Endothelial cell (in vitro differentiated cells): ENCODE measurements at places on chromosomes 3 and 15. TPM values are rescaled to one million over a fixed set of nuclear protein-coding genes. Genes with fewer than 3 reads are reported as not detected.

GOLGA6C gene
- not detected for total RNA-seq

SCN11A gene
- total RNA-seq, result 0.69 TPM

MAGEL2 gene
- total RNA-seq, result 4.5 TPM

TIMP4 gene
- 0.69 TPM for total RNA-seq

EBLN2 gene
- 9.4 TPM for total RNA-seq

CPNE9 gene
- total RNA-seq, result 0.31 TPM

CELSR3 gene
- total RNA-seq, result 7.6 TPM

IL17RB gene
- total RNA-seq, result 0.33 TPM

WHAMM gene
- total RNA-seq, result 9.3 TPM

STRIT1 gene
- total RNA-seq, result not detected

KLF15 gene
- 0.67 TPM for total RNA-seq

MED12L gene
- total RNA-seq, result 4.4 TPM

ITIH1 gene
- total RNA-seq, result not detected

- DNase-seq, result no peak
Observed at GRCh38 chr3:9638155-9638554, 11.2 kb upstream of the MTMR14 start.

DNA sequence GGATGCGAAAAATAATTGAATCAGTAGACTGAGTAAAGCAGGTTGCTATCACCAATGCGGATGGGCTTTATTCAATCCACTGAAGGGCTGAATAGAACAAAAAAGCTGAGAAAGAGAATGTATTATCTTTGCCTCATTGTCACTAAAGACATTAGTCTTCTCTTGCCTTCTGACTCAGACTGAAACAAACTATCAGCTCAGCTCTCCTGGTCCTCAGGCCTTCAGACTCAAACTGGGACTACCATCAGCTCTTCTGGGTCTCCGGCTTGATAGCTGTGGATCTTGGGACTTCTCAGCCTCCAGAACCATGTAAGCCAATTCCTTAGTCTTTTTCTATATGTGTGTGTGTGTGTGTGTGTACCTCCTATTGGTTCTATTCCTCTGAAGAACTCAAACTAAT, 12.6 kb downstream of the IFT57 start:
- no peak for DNase-seq

DNA sequence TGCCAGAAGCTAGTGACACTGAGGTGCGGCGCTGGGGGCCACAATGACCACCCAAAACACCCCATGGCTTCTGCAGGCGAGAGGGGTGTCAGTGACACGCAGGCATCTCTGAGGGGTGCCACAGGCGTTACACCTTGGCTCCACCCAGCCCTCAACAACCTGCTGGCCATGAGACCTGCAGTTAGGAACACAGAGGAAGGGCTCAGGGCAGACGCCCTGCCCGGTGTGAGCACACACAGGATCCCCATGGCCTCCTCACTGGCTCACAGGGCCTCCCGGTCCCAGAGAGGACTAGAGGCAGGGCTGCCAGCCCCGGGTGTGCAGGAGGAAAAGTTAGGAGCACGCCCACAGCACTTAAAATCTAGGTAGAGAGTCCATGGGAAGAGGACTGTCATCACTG, 35.1 kb downstream of the CYFIP1 start:
- no peak for DNase-seq

GRCh38 chr15:101012326-101013200, 93.4 kb downstream of the LRRK1 start:
- no peak for DNase-seq

GRCh38 chr15:39191871-39192291, 389.0 kb upstream of the THBS1 start:
- DNase-seq, result no peak

GRCh38 chr3:58484045-58484721, 7.7 kb upstream of the KCTD6 start:
- no peak for DNase-seq

- DNase-seq, result no peak
Observed at GRCh38 chr3:38229036-38229435, 36.6 kb upstream of the SLC22A13 start.

DNA sequence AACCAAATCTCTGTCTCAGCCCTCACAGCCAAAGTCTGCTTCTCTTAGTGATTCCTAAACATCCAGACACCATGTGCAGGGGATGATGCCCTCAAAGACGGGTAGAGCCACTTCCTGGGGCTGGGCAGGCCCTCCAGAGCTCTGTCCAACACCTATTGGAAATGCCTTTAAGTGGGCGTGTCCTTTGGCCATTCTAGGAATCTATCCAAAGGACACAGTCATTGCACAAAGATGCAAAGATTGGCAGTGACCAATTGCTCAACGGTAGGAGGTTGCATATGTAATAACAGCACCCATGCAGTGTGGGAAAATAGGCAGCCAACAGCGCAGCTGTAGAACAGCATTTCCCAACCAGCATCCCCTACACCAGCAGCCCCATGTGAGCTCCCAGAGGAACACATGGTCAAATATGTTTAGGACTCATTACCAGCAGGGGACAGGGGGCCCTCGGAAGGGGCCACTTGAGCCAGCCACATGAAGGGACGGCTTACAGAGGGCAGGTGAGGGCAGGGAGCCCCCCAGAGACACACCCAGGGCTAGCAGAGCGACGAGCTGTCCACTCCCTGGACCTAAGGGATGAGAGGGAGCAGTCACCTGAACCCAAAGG, 142.8 kb upstream of the IQSEC1 start:
- DNase-seq, result no peak

DNA sequence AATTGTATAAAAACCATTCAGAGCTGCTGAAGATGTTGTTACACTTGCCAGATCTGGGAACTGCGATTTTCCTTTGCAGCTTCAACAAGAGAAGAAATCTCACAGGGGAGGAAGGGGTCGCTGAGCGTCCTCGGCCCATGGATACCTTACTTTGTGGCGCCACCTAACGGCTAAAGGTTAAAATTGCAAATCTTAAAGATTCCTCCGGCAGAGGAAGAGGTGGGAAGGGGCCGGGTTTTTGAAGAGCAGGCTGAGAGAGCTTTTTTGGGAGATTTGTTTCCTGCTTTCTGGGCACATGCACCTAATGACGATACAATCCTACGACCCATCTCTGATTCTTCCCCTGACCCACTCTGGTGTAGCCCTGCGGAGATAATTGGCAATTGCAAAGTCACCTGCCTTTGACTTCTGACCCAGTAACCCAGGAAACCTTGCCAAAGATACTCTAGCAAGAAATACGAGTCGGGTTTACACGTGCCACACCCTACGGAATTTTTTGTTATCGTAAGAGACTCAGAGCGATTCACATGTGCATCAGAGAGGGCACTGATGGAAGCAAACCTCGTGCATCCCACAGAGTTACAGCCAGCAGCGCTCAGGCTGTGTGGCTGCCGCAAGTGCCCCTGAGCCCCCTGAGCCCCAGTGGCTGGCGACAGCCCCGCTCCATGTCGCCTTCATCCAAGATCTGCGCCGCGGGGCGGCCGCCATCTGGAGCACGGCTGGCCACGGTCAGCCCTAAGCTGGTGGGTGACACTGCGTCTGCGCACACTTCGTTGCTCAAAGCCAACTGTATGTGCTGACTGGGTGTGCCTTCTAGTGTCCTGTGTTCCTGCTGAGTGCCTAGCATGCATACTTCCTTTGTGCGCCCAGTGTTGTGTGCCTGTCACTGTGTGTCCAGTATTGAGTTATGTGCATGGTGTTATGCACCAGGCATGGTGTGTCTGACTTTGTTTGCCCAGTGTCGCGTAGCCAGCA, 55.2 kb upstream of the CHRNA7 start:
- DNase-seq, result peak; percentile 73

- DNase-seq, result peak; percentile 50
Observed at GRCh38 chr15:45402955-45403877, 24.9 kb upstream of the GATM start.

DNA sequence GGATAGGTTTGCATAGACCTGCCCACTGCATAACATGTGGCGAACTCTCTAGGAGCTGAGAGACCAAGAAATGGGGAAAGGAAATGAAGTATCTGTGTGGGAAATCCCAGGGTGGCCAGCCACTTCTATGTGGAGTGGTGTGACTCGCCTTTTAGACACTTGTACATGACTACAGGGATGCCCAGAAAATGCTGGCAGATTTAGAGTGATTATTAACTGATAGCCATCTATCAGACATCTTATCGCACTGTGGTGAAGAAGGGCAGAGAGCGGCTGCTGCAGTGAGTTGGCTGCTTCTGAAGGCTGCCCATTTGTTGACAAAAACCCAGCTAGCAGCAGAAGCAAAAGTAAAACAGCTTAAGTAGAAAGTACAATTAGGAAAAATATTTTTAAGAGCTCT, 18.1 kb upstream of the STAC start:
- no peak for DNase-seq

DNA sequence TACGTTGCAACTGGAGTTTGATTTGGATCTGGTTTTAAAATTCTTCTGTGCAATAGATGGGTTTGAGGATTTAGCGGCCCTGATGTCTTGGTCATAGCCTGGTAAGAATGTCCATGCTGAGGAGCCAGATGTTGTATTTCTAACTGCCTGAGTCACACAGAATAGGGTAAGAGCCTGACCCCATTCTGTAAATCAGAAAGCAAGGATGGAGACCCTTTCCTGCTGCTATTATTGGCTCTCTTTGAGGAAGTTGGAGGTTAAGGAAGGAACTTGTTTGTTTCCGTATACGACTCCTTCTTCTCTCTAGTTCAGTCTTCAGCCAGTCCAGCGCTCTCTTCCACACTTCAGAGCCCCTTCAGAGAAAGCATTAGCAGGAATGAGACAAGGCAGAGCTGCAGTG, 65.1 kb downstream of the HCN4 start:
- no peak for DNase-seq

DNA sequence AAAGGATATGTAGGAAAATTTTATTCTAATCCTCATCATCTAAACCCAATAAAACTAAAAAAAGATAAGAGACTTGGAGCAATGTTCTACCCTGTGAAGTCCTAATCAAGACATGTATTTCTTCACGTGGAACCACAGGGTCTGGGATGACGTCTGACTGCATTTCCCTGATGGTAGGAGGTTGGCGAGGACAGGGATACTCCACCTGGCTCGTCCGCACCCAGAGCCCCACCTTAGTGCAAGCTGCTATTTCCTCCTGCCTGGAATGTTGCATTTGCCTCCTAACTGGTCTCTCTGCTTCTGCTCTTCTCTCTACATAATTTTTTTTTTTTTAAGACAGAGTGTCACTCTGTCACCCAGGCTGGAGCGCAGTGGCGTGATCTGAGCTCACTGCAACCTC, 57.7 kb upstream of the RASGRP1 start:
- DNase-seq, result no peak

DNA sequence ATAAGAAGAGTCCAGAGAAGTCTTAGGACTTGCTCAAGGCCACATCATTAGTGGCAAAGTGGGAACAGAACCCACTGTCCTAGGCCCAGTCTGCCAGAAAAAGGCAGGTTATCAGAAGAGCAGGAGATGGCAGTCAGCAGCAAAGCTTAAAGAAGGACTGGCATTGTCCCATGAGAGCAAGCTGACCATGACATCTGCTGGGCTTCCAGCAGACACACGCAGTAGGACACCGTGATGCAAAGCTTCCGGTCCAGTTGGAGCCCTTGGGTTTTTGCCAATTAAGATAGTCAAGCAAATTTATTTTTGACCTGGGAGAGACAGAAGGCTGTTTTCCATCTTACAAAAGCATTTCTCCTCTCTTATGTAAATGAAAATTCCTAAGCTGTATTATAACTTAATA, 42.1 kb downstream of the ZBTB38 start:
- no peak for DNase-seq

GRCh38 chr3:30481241-30481640, 125.2 kb upstream of the TGFBR2 start:
- no peak for DNase-seq

- DNase-seq, result no peak
Observed at GRCh38 chr3:69941439-69942176, 57.9 kb upstream of the SAMMSON start.

GRCh38 chr3:172511783-172512762, 11.2 kb downstream of the TNFSF10 start:
- peak; percentile 54 for DNase-seq

DNA sequence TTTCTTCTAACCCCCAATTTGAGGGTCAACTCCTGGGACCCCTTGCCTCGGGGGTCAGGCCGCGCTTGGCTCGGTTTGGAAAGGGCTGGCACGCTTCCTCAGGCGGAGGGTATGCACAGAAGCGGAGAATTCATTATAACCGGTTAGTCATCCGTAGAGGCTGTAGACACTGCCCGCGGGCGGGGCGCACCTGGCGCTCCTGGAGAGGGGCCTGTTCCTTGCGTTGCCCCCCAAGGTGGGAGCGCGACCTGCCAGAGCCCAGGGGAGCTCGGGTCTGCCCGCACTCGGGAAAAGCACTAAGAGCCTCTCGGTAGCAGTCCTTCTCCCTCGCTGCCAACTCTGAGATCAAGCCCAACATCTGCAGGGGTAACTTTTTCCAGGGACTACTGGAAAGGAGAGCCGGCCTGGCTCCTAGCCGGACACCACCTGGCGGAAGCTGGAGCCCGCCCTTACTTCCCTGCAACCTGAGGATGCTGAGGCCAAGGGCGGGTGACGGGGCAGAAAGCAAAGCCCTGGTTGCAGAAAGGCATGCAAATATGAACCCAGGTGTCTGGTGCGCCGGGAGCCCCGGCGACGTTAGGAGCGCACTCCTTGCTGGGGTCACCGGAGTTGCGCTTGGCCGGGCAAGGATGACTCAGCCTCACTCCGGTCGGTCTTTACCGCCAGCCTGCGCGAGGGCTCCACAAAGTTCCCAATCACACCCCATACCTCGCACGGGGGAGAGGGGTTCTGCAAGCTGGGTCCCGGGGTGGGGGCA, 1.5 kb upstream of the CACNA2D3 start:
- peak; percentile 33 for DNase-seq

- DNase-seq, result no peak
Observed at GRCh38 chr3:191624299-191624698, 163.3 kb downstream of the PYDC2 start.

DNA sequence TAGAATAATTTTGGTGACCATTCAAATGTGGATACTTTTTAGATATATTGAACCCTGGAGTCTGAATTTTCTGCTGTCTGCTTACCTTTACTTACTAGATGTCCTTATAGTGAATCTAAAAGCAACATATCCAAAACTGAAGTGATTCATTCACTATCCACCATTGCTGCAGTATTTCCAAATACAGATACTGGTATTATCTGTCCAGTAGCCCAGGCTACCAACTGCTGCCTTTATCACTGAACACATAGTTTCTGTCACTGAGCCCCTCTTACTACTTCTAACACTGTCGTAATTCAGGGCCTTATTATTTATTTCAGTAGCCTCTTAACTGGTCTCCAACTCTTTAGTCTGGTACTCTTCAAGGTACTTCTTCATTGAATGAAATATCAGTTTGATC, 49.2 kb downstream of the SLMAP start:
- no peak for DNase-seq

- DNase-seq, result no peak
Observed at GRCh38 chr3:72904163-72904562, 16.3 kb downstream of the GXYLT2 start.

DNA sequence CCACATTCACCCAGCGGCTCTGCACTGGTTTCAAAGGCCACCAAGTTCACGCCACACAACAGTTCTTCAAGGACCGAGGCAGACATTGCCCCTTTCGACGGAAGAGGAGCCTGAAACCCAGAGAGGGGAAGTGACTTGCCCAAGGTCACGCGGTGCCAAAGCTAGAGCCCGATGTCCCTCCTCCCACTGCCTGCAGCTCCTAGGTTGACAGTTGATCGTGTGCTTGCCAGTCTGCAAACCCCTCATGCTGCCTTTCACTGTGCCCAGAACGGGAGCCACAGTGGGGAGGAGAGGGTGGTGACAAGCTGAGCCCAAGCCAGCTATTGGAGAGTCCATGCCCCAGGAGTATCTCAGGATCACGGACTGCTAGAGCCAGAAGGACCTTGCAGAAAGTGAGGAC, 230.9 kb downstream of the XXYLT1 start:
- DNase-seq, result no peak
